ENCODE measurements at places on chromosomes 6 and 20.

DNA sequence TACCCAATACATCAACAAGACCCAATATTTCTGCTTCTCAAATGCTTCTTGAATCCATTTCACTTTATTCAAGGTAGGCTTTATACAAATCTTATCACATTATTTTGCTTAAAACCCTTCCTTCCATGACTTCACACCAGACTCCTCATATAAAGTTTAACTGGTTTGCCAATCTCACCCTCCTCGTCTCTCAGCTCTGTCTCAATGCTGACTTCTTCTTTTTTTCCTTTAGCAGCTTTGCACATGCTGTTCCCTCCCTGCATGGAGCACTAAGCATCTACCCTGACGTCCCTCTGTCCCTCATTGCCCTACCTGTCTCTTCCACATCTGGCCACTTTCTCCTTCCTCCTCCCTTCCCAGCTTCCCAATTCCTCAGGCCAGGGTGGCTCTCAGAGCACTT, 31.4 kb downstream of the KCNK17 start:
- DNase-seq, result no peak

DNA sequence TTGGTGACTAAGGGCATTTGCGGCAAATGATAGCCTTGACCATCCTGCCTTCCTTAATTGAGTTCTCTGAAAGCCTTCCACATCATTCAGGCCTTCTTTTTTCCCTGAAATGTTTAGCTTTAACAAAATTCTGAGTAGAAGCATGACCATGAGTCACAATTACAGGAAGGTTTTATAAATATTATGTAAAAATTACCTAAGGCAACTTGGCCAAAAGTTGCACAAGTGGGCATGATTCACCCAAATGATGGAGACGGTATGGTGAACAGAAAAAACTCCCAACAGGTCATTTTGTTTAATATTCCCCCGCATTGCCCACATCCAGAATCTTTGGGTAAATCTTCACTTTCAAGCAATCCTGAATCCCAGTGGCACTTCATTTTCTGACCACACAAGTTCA, 37.0 kb downstream of the MC3R start:
- no peak for DNase-seq

GRCh38 chr20:58271606-58272351, 37.7 kb upstream of the RAB22A start:
- peak; percentile 85 for DNase-seq

DNA sequence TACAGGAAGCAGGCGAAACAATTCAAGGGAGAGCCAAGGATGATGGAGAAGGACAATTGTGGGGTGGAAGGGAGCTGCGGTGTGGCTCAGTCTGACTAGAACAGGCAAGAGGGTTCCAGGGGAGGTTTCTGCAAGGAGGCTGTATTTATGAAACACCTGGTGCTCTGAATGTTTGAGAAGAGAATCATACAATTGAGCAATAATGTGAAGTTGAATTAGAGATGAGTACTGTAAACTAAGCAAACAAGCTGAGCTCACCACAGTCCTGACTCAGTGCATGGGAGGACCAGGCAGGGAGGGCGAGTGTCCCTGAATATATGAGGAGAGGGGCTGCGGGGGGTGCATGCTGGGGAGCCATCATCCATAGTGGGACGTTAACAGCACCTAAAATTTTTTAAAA, 279.7 kb downstream of the KIF16B start:
- DNase-seq, result no peak

DNA sequence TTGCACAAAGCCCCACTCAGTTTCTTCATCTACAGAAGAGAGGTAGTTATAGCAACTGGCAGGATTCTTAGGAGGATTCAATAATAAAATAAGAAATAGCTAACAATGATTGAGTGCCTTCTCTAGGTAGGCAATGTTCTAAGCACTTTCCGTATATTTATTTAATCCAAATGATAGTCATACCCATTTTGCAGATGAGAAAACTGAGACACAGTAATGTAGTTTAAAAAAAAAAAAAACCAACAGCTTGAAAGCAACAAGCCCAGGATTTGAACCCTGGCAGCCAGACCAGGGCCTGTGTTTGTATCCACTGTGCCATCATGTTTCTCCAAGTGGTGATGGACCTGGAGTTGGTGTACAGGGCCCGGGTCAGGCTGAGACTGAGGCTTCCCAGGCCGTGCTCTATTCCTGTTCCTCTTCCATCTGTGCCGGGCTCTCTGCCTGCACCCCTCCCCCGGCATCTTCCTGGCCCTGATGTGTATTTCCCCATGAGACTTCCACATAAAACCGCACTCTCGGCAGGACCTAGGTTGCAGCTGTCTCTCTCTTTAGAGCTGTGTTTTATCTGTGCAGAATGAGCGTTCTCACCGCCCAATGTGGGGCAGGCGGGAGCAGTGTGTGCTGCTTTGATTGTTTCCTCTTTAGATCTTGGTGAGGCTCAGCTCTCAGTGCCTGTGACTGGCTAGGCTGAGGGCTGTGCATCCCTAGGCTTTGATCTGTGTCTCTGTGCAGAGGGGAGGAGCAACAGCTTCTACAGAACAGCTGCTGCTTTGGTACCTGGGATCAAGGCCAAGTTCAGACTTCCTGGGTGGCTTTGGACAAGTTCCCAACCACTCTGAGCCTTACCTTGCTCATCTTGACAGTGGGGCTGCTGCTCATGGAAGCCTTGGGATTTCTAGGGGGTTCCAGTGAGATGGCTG, 49.5 kb downstream of the TOX2 start:
- DNase-seq, result peak; percentile 64

DNA sequence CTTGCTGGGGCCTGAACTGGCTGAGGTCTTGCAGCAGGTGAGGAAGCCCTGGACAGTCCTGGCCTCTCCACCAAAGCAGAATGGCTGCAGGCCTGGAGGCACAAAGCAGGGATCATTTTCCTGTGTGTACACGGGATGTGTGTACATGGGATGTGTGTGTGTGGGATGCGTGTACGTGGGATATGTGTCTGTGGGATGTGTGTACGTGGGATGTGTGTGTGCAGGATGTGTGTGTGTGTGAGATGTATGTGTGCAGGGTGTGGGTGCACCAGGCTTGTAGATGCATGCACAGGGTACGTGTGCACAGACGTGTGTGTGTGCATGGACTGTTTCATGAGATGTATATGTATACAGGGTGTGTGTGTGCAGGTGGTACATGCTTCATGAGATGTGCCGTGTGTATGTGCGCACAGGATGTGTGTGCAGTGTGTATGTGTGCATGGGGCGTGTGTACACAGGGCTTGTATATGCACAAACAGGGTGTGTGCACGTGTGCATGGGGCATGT, 7.9 kb upstream of the CHRNA4 start:
- no peak for DNase-seq

DNA sequence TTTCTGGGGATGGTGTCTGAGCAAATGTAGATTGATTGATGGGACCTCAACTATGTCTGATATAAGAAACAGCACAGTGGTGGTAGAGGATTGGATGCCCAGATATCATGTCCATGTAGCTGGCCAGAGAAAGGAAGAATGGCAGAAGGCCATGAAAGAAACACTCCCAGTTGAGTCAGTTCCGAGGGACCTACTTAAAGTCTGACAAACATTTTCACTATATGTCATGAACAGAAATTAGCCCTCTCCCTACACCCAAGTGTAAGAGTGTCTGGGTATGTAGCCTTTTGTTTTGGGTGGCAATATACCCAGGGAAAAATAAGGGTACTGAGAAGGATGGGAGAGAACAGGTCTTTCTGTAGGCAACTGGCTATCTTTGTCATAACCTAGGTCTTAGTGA, 434.2 kb downstream of the BCKDHB start:
- DNase-seq, result no peak

DNA sequence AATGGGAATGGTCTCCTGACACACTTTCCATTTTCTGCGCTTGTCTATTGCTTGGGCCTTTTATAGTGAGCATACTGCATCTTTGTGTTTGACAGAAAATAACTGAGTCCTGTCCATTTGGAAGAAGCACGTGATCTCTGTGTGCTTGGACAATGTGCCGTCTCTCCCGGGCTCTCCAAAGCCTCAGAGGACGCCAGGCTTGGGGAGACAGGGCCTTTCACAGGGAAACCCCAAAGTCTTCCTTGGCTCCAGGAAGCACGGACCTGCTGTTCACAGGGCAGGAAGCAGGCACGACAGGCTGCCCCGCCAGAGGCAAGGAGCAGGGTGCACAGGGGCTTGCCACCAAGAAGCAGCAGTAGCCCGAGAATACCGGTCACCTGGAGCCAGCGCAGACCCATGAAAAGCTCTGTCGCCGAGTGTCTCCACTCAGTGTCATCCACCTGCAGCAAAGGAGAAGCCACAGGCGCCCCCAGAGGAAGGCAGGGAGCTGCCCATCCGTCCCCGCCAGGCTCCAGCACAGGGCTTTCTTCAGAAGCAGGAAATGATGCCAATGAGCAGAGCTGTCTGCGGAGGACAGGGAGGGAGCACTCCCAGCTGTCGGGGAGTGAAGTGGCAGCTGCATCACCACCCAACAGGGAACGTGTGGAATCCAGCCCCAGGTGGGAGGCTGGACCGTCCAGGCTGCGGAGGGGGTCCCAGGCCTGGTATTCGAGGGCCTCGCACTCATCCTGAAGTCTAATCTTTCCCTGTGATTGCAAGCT, 135.1 kb downstream of the AGPAT4 start:
- no peak for DNase-seq

All from activated CD4-positive, alpha-beta T cell treated with anti-CD3 and anti-CD28 coated beads for 36 hours (primary cell).